ENCODE measurements at places on chromosomes 4 and X.

DNA sequence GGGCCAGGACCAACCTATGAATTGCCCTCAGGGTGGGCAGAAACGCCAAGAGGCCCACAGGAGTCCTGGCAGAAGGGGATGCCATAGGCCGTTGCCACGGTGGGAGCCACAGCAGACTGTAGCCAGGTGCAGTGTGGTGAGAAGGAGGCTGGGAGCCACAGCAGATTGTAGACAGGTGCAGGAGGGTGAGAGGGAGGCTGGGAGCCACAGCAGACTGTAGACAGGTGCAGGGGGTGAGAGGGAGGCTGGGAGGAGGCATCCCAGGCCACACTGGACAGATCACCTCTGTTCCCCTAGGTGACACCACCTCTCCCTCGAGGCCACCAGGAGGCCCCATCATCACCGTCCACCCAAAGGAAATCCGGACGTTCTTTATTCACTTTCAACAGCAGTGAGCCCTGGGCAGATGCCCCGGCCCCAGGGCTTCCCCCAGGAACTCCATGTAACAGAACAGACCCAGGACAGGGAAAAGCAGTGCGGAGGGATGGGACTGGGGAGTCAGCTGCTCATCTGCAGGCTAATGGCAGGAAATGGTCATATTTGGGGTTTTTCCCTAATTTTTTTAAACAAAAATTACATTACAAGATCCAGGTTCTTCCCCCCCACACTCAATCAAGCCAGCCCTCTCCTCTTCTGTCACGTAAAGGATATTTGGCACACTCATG is 19.5 kb upstream of the MRFAP1 start:
- no peak for ATAC-seq

DNA sequence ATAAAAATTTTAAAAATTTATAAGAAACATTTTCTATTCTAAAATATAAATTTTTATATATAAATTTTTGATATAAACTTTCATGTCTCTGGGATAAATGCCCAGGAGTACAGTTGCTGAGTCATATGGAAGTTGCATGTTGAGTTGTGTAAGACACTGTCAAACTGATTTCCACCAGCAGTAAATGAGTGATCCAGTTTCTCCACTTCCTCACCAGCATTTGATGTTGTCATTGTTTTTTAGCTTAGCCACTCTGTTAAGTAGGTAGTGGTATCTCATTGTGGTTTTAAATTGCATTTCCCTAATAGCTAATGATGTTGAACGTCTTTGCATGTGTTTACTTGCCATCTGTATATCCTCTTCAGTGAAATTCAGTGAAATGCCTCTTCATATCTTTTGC is 66.5 kb downstream of the MAMLD1 start:
- peak; percentile 55 for ATAC-seq

DNA sequence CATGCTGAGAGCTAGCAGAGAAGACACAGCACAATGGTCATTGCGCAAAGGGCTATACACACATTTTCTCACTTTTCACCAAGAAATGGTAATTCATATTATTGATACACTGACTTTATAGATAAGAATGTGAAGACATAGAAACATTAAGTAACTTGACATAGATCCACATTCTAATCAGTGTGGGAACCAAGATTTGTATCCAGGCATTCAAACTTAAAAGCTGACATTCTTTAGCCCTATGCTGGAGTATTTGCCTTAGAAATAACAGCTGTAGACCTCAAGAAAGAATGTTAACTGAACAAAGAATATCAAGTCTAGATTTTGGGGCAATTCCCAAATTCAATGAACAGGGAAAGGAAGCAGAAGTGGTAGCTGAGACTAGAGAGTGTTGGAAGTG is 384.8 kb downstream of the IL15 start:
- no peak for ATAC-seq

DNA sequence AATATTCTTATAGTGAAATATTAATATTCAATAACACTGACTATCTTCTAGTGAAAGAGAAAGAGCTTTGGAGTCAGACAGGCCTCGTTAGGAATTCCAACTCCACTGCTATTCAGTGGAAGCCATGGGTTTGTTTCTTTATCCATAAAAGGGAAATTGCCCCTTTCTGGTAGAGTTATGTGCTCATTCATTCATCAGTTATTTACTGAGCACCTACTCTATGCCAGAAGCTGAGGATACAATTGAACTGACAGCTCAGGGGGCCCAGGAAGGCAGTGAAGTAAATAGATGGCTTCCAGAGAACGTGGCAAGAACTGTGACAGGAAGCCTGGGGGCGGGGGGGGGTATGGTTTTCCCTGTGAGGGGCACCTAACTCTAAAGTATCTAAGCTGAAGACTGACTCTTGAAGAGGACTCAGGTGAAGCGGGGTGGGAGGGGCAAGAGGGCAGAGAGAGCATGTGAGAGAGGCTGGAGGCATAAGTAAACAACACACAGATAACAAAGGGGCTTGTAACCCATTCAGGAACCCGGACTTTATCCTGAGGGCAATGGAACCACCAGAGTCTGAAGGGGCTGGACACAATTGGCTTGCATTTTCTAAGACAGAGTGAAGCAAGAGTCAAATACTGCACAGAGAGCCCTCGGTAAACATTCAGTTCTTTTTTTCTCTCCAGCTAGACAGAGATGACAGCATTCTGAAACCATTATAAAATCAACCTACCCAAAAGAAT is 20.3 kb downstream of the ANXA5 start:
- ATAC-seq = no peak

- ATAC-seq = peak; percentile 53
Observed at GRCh38 chr4:150078579-150079080, 385 bp downstream of the DCLK2 start.

DNA sequence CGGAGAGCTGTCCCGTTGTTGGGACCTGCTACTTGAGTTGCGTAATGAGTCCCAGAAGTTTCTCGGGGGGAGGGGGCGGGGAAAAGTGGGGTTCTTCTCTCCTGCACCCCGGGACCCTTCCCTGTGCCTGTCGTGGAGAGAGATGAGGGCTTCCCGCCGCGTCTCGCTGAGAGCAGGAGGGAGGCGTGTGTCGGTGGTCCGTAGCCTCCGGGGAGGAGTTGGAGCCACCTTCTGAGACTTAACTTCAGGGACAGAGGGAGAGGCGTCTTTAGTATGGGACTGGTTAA is 698 bp downstream of the AFF1 start:
- ATAC-seq = no peak

- ATAC-seq = no peak
Observed at GRCh38 chrX:151085207-151085606, 91.2 kb upstream of the GPR50 start.

DNA sequence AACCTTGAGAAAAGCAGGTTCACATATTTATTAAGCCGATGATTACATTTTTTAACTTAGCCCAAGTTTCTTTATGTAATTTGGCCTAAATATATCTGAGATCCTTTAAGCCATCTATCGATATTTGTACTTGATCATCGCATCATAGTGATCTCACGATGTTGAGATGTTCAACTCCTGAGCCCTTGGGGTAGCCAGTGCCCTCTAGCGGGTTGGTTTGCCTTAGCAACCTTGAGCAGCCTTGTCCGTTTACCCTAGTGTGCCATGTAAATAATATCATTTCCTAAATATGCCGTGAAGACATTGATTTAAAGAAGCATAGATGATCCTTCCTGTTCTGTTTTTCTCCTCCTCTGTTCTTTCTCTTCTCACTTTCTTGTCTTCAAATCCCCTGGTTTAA is 432.2 kb downstream of the RPA4 start:
- ATAC-seq = no peak

DNA sequence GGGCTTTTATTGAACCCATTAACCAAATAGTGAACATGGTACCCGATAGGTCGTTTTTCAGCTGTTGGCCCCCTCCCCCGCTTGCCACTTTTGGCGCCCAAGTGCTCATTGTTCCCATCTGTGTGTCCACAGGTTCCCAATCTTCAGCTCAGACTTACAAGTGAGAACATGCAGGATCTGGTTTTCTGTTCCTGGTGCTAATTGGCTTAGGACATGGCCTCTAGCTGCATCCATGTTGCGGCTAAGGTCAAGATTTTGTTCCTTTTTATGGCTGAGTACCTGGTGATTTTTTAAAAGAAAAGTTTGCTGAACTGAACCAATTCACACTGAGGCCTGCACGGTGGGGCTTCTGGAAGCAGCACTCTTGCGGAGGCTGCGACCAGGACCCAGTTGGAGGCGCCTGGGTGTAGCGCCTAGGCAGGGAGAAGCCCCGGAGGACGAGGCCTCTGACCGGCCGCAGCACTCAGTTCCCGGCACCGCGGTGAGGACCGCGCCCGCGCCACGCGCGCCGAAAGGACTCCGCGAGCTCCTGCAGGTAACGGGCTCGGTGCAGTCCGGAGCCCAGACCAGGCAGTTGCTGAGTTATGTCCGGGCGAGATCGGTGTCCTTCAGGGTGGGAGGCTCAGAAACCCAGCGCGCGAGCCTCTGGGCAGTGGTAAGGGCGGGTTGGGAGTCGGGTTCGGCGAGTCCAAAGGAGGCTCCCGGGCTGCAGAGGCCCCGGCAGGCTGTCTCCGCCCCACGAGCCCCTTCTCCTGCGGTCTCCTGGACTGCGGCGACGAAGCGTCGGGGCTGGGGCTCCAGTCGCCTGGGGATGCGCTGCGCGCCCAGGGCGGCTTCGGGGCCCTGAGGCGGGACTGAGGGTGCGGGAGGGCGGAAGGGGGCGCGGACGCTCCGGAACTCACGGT is 15.8 kb upstream of the SLC25A4 start:
- ATAC-seq = peak; percentile 54

GRCh38 chr4:41364876-41365275 is 108.1 kb downstream of the UCHL1 start:
- ATAC-seq = no peak

GRCh38 chr4:77197831-77198230 is 40.8 kb downstream of the CCNG2 start:
- no peak for ATAC-seq

DNA sequence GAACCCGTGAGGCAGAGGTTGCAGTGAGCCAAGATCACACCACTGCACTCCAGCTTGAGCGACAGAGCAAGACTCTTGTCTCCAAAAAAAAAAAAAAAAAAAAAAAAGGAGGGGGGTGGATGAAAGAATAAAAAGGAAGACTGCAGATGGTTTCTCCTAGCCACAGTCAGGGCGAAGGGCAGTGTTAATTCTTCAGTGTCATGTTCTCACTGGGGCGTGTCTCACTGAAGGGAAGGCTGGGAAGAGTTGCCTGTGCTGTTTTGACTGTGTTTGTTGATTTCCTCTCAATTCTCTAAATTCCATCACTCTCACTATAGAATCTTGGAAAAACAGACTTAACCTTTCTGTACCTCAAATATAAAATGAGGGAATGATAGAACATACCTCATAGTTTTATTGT is 71.6 kb upstream of the DHX15 start:
- no peak for ATAC-seq

GRCh38 chr4:1317177-1318045 is 27.7 kb downstream of the MAEA start:
- peak; percentile 14 for ATAC-seq

GRCh38 chrX:65127842-65128241 is 151.6 kb upstream of the ZC4H2 start:
- ATAC-seq = no peak

GRCh38 chrX:13007519-13008188 is 32.7 kb downstream of the TMSB4X start:
- peak; percentile 70 for ATAC-seq

DNA sequence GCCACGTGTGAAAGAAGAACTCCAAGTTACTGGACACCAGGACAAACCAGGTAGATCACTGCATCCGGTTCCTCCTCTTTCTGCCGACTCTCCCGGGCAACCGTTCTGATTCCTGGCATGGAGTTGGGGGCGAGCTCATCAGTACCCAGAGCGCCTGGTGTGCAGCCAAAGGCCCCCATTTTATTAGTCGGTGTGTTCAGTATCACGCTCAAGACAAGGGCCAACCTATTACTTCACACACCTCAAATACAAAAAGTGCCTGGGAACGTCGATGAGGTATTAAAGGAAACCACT is 2.8 kb upstream of the CTBP1 start:
- ATAC-seq = no peak

GRCh38 chr4:153002110-153002509 is 66.0 kb downstream of the FHDC1 start:
- ATAC-seq = no peak

GRCh38 chrX:115018040-115018647 is 728 bp upstream of the IL13RA2 start:
- ATAC-seq = no peak
